AG08395 (cell line): ENCODE measurements at places on chromosomes 6 and 20.

DNA sequence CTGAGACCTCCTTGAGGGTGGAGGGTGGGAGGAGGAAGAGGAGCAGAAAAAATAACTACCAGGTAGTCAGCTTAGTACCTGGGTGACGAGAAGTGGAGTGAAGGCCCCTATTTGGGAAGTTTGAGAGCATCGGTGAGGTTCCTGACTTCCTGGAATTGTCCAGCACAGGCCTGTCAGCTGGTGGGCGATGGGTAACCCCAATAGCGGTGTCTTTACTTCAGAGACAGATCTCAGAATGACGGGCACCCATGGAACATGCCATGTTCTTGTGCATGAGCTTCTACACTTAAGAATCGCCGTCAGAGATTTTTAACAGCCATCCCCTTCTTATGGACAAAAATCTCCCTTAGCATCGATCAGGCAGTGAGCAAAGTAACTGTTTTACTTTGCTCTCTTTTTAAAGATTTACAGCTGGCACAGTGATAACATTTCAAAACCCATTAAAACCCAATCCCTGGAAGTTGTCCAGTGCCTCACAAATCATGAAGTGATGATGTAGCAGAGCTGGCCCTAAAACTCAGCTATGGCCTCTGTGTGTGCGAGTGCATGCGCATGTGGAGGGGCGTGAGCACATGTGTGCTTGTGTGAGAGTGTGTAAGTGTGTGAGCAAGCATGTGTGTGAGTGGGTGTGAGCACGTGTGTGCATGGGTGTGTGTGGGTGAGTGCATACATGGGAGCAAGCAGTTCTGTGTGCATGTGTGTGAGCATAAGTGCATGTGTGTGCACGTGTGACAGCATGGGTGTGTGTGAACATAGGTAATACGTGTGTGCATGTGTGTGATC, 85.2 kb downstream of the DLL1 start:
- no peak for DNase-seq

GRCh38 chr20:56616716-56617115, 12.4 kb upstream of the TFAP2C start:
- no peak for DNase-seq

- DNase-seq = no peak
Observed at GRCh38 chr6:131897621-131898020, 53.6 kb downstream of the CCN2 start.

DNA sequence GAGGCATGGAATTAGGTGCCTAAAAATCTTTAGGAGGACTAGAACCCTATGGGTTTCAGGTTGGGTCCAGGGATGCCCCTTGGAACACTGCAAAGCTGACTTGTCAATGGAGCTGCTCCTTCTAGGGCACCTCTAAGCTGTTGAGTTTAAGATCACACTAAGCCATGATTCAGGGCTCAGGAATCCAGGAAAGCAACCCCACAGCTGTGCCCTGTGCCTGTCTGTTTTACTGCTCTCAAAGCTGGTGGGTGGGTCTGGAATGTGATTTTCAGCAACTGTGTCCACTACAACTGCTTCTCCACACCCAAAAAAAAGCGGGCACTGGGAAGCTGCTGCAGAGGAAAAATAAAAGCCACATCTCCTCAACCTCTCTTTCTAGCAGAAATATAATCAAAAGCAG, 310.4 kb upstream of the MOCS1 start:
- no peak for DNase-seq

- peak; percentile 7 for DNase-seq
Observed at GRCh38 chr6:57158658-57159057, 13.5 kb upstream of the BAG2 start.

GRCh38 chr20:35329435-35330139, 37.4 kb upstream of the FAM83C start:
- peak; percentile 53 for DNase-seq

DNA sequence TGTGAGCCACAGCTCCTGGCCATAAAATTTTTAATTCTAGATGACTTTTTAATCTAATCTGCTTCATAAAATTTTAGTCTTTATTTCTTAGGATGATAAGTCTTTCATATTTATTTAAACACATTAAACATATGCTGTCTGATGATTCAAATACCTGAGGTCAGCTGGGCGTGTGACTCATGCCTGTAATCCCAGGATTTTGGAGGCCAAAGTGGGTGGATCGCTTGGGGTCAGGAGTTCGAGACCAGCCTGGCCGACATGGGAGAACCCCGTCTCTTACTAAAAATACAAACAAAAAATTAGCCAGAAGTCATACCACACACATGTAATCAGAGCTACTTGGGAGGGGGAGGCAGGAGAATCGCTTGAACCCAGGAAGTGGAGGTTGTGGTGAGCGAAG, 53.1 kb downstream of the RBM24 start:
- no peak for DNase-seq

DNA sequence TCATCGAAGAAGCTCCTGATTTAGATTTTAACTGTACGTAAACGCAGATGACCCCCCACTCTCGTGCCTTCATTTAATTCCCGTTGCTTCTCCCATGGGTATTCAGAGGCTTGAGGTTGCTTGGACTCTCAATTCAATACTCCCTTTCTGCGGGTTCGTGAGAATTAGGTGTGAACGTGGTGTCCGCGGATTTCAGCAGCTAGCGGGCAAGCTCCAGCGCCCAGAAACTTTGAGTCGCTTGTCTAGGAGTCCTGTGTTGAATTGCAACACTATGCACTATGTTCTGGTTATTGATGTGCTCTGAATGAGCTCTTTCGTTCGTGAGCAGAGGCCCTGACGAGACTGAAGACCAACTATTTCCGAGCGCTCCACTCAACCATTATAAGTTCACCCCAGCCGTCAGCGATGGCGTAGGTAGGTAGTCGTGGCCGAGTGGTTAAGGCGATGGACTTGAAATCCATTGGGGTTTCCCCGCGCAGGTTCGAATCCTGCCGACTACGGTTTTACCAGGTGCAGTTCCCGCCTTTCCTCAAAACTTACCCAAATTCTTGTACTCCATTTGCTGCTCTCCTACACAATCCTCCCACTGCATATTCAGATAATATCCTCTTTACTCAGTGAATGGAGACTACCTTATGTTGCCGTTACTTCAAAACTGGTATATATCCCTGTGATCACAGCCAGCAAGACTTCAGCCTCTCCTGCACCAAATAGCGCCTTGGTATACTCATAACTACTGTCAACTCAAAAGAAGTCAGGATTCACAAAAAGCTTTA, 72.6 kb upstream of the ZNF184 start:
- no peak for DNase-seq

GRCh38 chr6:18515767-18516166, 128.6 kb downstream of the RNF144B start:
- peak; percentile 35 for DNase-seq

DNA sequence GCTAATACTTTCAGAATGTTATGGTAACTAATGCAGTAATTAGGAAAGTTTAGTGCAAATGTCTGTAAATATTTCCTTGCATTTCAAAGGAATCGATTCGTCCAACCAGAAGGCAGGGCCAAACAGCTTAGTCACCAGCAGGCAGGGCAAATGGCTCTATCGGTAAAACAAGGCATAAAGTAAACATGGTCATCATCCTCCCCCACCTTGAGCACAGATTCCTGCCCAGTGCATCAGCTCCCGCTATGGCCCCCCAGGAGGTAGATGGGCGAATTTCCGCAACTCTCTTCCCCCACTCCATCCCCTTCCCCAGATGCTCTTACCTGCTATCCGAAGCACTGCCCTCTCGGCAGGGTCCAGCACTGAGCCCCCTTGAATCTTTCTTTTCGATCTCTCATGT, 103.8 kb upstream of the BEND6 start:
- peak; percentile 31 for DNase-seq

- DNase-seq = no peak
Observed at GRCh38 chr6:111220383-111221031, 133.2 kb downstream of the SLC16A10 start.

- DNase-seq = no peak
Observed at GRCh38 chr6:4287811-4288244, 152.5 kb upstream of the ECI2 start.

GRCh38 chr6:30601436-30601814, 15.6 kb downstream of the PPP1R10 start:
- DNase-seq = no peak

- DNase-seq = no peak
Observed at GRCh38 chr6:22596011-22596410, 26.6 kb downstream of the HDGFL1 start.

DNA sequence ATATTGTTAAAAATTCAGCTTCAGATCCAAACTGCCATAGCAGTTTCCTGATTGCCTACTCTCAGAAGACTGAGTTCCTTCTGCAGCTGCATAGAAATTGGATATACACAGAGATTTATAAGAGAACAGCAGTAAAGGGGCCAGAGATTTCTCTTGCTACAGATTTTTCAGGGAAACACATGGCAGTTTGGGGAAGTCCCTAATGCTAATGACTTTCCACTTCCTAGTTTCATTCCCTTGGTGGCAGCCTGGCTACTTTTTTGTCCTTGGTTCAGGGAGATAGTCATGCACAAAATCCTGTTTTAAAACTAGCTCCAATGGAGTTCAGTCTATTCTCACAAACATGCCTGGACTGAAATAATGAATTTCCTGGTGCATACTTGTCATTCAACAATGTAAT, 125.3 kb upstream of the PLCB4 start:
- no peak for DNase-seq

DNA sequence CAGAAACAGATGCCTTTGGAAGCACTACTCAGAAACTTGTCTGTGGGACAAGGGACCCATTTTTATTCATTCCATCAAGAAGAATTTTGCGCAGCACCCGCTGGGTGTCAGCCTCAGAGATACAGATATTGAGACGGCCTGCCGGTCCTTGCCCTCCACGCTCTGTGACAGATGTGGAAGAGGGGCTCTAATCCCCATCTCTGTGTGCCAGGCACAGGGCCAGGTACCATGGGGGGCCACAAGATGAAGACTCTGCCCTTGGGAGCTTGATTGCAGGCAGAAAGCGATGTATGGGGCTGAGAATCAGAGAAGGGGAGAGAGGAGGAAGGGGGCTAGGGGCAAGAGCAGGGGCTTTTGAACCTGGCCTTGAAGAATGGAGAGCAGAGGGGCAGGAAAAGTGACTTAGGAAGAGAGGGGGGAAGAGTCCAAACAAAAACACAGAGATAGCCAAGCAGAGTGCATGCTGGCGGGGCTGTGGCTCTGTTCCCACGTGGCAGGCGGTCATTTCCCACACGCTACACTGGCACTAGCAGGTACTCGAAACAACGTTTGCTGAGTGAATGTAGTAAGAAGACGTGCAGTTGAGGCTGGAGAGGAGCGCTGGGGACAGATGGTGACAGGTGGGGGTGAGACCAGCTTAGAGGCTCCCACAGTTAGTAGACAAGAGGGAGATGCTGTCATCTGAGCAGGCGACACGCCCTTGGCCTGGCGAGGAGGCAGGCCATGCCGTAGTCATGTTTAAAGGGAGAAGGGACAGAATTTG, 170.3 kb upstream of the SNX9 start:
- no peak for DNase-seq

- DNase-seq = no peak
Observed at GRCh38 chr20:4322499-4322898, 307.1 kb upstream of the RNF24 start.

- DNase-seq = no peak
Observed at GRCh38 chr6:16163535-16164300, 34.8 kb downstream of the MYLIP start.

- DNase-seq = no peak
Observed at GRCh38 chr6:55496201-55496600, 82.8 kb downstream of the HMGCLL1 start.

GRCh38 chr20:19073584-19074218, 138.7 kb upstream of the SLC24A3 start:
- no peak for DNase-seq

- peak; percentile 40 for DNase-seq
Observed at GRCh38 chr6:137217801-137218472, 1.2 kb downstream of the IFNGR1 start.

GRCh38 chr6:113664909-113665308, 192.2 kb upstream of the MARCKS start:
- DNase-seq = no peak

- peak; percentile 51 for DNase-seq
Observed at GRCh38 chr6:83311231-83311630, 118.1 kb downstream of the RWDD2A start.

- DNase-seq = no peak
Observed at GRCh38 chr6:132768051-132768517, 10.4 kb upstream of the VNN2 start.

GRCh38 chr6:160239929-160240690, 18.5 kb downstream of the SLC22A2 start:
- no peak for DNase-seq

GRCh38 chr6:129893640-129894039, 32.5 kb upstream of the TMEM244 start:
- DNase-seq = no peak

DNA sequence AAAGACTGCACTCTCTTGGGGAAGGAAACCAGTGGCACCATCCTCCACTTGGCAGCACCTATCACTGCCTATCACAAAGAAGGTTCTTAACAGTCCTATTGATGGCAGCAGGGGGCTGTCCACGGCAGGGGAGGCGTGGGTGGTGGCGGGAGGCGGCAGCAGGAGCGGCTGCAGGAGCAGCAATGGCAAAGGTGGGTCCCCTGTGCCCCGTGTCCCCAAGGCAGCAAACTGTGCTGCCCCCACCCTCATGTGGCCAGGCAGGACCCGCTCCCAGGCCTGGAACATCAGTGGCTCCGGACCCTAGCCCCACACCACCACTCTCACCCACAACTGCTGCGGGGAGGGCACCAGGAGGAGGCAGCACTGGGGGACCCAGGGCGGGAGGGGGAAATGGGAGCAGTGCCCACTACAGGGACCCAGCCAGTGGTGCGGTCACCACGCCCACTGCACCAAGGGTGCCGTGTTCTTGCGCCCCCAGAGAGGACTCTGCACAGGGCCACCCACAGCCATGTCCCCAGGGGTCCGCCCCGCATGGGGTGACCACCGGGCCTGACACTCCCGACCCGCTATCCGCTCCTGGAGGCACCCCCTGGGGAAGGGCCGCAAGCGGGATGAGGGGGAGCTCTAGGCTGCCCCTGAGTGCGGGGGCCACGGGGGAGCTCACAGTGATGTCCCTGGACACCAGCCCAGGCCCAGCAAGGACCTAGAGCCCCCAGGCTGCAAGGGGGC, 54.6 kb downstream of the GMDS start:
- no peak for DNase-seq

DNA sequence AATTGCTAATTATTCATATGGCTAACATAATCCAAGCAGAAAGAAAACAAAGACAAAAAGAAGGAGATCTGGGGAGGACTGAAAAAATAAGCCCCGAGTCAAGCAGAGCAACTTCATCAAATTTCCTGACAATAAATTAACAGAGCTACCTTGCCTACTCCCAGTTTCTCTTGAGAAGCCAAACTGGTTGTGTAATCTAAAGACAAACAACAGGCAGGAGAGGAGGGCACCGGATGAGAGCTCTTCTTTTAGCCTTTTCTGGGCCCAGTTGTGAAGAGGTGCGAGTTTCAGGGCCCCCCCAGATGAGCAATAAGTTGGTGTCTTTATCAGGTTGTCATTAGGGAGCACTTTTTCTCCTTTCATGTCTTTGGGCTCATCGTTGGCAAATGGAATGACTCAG, 197.1 kb upstream of the PCSK2 start:
- no peak for DNase-seq

- DNase-seq = no peak
Observed at GRCh38 chr20:36628076-36628475, 17.9 kb downstream of the SLA2 start.

- peak; percentile 15 for DNase-seq
Observed at GRCh38 chr6:15462717-15463525, 199.9 kb downstream of the DTNBP1 start.
